Osteocyte (in vitro differentiated cells): ENCODE measurements at places on chromosomes 7 and 10.

DNA sequence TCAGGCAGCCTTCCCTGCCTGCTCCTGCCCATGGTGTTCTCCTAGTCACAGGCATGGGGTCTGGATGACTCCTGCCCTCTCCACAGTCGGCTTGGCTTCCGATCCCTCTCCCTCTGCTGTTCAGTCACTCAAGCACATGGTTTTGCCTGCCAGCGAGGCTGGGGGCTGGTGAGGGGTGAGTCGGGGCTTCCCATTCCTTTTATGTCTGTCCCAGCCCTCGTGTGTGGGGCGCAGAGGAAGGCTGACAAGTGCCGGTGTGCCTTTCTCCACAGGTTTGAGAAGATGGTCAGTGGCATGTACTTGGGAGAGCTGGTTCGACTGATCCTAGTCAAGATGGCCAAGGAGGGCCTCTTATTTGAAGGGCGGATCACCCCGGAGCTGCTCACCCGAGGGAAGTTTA lies 40.1 kb downstream of the TACR2 start:
- no peak for DNase-seq

- no peak for DNase-seq
Measured at GRCh38 chr10:11336722-11337162, 274.7 kb downstream of the USP6NL start.

- DNase-seq: no peak
Measured at GRCh38 chr7:113856010-113856409, 62.8 kb downstream of the PPP1R3A start.

GRCh38 chr7:143390104-143390772 lies 9.1 kb downstream of the ZYX start:
- DNase-seq: no peak

DNA sequence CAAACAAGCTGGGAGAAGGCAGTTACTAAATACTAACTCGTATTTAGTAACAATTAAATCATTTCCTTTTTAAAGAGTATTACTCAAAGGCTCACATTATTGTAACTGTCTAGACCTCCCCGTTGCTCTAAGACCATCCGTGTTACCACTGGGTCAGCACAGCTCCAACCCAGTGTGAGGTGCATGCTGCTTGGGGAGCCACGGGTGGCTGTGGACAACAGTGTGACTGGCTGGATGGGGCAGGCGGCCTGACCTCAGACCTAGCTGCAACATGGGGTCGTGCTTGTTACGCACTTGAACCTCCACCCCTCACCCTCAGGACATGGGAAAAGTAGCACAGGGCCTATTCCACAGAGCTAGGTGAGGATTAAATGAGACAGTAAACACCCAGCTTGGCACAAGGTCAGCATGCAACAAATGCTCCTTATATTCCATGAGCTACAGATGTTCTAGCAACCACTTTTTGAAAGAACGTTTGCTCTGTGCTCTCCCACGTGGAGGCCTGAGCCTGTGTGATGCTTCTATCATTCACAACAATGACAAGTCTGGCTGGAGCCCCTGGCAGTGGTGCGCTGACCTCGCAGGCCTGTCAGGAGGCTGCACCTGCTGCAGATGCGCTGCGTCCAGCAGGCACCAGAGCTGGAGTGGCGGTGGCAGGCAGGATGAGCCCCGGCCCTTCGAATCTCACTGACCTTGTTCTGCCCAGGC lies 135.7 kb downstream of the PKD1L1 start:
- DNase-seq: no peak

DNA sequence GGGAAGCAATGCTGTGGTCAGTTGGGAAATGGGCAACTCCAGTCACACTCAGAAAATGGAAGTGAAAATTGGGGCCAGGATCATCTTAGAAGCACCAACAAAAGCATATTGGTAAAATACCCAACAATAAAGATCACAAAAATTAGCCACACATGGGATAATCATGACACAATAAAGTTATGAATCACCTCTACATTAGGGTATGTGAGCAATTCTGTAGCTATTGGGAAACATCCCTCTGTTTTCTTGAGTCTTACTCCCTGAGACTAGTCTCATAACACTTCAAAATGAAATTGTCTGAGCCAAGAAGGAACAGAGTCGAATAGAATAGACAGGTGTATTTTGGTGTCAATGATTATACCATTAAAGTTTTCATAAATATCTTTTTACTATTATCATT lies 178.3 kb downstream of the DYNC1I1 start:
- no peak for DNase-seq

DNA sequence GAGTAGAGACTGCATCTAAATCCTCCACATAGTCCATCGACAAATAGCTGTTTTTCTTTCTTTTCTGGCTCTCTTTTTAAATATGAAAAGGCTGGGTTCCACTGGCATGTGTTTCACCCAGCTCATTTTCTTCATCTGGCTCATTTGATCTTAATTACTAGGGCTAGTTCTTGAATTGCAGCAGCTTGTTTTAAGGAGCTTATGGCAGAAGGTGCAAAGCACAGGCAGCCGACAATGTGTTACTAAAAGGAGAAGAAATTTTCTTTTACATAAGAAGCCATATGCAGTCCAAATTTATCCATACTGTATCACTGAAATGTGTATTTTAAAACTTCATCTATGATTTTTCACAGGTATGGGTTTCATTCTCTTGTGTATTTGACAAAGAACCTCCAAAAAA lies 205.6 kb upstream of the PTER start:
- no peak for DNase-seq

DNA sequence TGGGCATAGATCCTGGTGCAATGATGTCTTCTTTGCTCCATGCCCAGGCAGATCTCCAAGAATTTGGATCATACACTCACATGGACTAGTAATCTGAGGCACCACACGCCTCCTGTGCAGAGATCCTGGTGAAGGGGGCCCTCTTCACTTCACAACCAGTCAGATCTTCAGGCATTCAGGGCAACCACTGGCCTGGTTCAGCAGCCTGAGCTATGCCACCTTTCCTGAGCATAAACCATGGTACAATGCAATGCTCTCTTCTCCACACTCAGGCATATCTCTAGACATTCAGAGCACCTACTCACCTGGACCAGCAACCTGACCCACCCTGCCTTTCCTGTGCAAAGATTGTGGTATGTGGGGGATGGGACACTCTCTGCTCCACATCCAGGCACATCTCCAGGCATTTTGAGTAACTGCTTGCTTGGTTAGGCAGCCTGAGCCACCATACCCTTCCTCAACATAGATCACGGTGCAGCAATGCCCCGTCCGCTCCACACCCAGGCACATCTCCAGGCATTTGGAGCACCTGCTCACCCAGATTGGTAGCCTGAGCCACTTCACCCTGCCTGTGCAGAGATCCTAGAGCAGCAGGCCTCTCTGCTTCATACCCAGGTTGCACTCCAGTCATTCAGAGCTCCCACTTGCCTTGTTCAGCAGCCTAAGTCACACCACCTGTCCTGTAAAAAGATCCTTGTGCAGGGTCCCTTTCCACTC lies 532.2 kb upstream of the STEAP1 start:
- no peak for DNase-seq

DNA sequence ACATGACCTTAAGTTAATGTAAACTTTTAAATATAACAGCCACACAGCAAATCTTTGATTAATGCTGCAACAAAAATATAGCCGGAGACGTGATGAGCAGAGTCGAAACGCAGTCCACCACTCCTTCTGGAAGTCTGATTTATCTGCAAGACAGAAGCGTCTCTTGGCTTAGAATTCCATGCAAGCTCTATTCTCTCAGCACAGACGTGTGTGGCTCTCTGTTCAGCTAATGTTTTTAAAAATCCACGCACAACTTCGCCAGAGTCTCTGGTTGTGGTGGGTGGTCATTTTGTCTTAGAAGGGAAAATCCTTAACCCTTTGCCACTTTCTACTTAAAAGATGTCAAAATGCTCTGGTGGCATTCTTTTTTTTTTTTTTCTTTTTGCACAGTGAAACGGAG lies 438.0 kb upstream of the MGMT start:
- DNase-seq: no peak

DNA sequence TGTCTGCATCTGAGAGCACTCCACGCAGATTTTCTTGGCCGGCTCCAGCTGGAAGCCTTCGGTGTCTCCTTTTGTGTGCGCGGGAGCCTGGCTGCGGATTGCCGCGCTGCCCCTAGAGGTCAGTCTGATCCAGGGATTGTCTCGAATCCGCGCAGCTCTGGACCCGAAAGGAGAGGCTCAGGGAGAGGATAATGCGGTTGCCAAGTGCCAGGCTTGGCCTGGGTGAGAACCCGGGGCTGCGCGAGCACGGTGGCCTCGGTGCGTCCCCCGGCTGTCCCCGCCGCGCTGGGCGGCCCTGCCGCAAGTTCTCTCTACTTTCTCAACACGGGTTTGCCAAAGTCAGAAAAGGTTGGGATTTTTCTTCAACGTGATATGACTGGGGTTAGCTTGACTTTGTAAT lies 140.9 kb downstream of the ADCYAP1R1 start:
- no peak for DNase-seq

- no peak for DNase-seq
Measured at GRCh38 chr7:77415823-77416620, at the start of gene GSAP. Gene GSAP, minus strand, starts transcription at chr7:77416349. Its CDS starts 28 bp downstream, at chr7:77416321.

DNA sequence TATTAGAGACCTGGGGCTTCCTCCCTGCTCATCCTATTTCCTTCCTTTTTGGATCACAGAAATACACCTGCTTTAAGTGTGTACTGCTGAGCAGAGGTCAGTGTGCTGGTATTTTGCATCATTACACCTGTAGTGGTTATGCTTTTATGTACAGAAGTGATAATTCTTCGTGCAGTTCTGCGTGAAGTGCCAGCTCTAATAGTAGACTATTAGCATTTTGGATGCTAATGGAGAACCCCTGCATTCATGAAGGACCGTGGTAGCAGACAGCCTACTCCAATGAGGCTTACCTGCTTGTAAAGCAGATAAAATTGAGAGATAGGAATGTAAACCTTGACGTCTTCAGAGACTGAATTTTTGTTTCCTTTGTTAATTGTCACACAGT lies 114.3 kb downstream of the CDK14 start:
- DNase-seq: no peak

GRCh38 chr10:26334232-26334931 lies 103.8 kb upstream of the APBB1IP start:
- no peak for DNase-seq

DNA sequence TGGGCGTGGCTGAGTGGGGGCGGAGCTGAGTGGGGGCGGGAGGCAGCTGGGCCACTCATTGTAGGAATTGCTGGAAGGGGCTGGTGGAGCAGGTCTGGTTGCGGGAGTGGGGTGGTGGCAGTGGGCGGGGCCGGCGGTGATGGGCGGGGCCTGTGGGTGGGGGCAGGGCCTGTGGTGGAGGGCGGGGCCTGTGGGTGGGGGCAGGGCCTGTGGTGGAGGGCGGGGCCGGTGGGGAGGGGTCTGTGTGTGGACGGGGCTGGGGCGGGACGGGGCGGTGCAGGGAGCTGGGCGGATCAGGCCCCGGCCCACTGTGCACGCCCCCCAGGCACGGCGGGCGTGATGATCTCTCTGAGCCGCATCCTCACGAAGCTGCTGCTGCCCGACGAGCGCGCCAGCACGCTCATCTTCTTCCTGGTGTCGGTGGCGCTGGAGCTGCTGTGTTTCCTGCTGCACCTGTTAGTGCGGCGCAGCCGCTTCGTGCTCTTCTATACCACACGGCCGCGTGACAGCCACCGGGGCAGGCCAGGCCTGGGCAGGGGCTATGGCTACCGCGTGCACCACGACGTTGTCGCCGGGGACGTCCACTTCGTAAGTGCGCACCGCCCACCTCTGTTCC lies 14.0 kb downstream of the SLC29A4 start:
- DNase-seq: no peak

DNA sequence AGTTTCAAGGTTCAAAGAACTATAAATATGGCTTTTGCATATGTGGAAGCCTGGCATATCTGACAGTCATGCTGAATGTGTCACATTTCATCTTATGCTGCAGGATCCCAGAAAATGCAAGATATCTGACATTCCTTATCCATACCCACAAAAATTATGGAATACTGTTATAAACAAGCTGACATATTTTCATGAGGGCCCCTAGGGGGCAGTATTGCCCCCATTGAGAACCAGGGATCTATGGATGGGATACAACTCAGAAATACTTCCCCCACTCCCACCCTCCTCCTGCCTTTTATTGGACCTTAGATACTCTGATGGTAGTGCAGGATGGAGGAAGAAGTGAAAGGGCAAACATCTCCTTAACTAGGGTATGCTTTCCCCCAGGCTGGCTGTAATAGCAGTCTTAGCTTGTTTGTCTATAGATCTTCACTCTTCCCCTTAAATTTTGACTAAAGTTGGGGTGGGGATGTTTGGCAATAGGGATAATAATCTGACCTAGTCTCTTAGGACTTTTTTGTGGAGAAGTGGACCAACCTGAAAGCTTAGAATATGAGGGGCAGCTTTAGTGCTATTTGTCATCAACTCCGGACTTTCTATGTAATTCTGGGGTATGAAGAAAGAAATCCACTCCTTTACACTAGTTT lies 3.5 kb upstream of the GNGT1 start:
- DNase-seq: no peak

GRCh38 chr10:69437321-69438259 lies 13.7 kb upstream of the TSPAN15 start:
- no peak for DNase-seq

DNA sequence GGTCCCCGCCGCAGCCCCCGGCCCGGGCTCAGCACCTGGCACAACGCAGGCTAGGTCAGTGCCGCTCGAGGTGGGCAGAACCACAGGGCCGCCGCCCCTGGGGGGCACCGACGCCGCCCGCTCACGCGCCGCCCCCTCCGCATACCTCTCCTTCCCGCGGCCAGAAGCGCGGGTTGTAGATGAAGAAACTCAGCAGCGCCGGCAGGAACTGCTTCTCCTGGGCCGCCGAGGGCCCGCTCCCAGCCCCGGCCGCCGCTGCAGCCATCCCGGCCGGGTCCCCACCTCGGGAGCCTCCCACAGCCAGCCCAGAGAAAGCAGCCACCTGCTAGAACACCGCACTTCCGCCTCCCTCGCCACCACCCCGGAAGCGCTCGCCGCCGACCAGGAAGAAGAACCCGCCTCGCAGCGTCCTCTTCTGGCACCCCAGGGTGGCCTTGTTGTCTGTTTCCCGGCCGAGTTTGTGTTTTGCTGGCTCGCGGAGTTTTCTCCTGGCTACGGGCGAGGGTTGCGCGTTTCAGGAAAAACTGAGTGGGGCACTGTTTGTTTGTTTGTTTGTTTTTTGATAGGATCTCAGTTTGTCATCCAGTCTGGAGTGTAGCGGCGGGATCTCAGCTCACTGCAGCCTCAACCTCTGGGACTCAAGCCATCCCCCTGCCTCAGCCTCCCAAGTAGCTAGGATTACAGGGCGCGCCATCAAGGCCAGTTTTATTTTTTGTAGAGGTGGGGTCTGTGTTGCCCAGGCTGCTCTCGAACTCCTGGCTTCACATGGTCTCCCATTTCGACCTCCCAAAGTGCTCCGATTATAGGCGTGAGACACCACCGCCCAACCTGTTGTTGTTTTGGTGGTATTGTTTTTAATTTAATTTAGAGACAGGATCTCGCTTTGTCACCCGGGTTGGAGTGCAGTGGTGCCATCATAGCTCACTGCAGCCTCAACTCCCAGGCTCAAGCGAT lies 17.7 kb downstream of the OCM2 start:
- DNase-seq: peak; percentile 89
